SJCRH30 (cell line): ENCODE measurements at places on chromosomes 13 and 19. TPM values are rescaled to one million over a fixed set of nuclear protein-coding genes. Genes with fewer than 3 reads are reported as not detected.

Gene C1QTNF9
- 0.05 TPM in 1 of 2 replicates, not detected in the other for total RNA-seq

Gene ZNF793
- 1.9 and 2.3 TPM in 2 replicates for total RNA-seq

Gene GCDH
- 29.7 and 33.6 TPM in 2 replicates for total RNA-seq

Gene NMRK2
- total RNA-seq = 0.79 and 1.1 TPM in 2 replicates

Gene CEBPA
- total RNA-seq = 5.8 and 5.9 TPM in 2 replicates

Gene CNN1
- total RNA-seq = 1.4 TPM in 2 replicates

Gene ZNF85
- 33.8 and 35.4 TPM in 2 replicates for total RNA-seq

Gene EXOSC5
- 59.9 and 68.6 TPM in 2 replicates for total RNA-seq

- no peak for DNase-seq
- peaks cover 18% of the 10 kb centered on the region for H3K4me1 ChIP-seq
- H3K27me3 ChIP-seq = no peaks in the 10 kb centered on the region; the same call in 1 of the 2 replicates
- no peak overlapping the region for H3K4me3 ChIP-seq
- no peak overlapping the region for H3K27ac ChIP-seq
- H3K36me3 ChIP-seq = no peaks in the 10 kb centered on the region
Measured at GRCh38 chr19:30071871-30072270, 129.8 kb downstream of the URI1 start.

GRCh38 chr13:95749545-95749944, 72.6 kb downstream of the DNAJC3 start:
- no peaks in the 10 kb centered on the region for H3K4me1 ChIP-seq
- no peak overlapping the region for H3K4me3 ChIP-seq
- no peak for DNase-seq
- no peak overlapping the region for H3K27ac ChIP-seq
- no peaks in the 10 kb centered on the region for H3K27me3 ChIP-seq
- no peaks in the 10 kb centered on the region; the same call in 1 of the 2 replicates for H3K36me3 ChIP-seq

DNA sequence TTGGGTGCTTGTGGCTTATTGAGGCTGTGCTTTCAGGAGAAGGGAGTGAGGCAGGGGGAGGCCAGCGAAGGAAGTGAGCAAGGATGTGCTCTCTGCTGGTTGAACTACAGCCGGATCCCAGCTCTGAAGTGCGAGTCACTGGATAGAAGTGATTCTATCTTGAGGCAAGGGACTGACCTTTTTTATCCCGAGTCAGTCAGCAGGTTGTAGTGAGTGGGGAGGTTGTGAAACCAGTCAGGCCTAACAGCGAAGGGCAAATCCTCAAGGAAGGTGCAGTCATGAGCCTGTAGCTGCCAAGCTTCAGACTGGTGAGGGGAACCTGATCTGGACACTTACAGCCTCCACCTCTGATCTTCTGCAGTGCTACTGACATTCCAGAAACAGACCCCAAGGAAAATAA, 18.6 kb downstream of the SCEL start:
- H3K36me3 ChIP-seq = no peaks in the 10 kb centered on the region
- no peak overlapping the region for H3K4me3 ChIP-seq
- H3K27me3 ChIP-seq = no peaks in the 10 kb centered on the region
- H3K27ac ChIP-seq = no peak overlapping the region

- H3K36me3 ChIP-seq = peaks cover 16% of the 10 kb centered on the region
- DNase-seq = peak; percentile 98
- peak overlapping the region; percentile 92 for H3K27ac ChIP-seq
- peaks cover 17% of the 10 kb centered on the region for H3K4me1 ChIP-seq
- no peaks in the 10 kb centered on the region for H3K27me3 ChIP-seq
Measured at GRCh38 chr19:56839652-56840450, 675 bp downstream of the PEG3 start.

GRCh38 chr13:106867249-106867648, 299.3 kb upstream of the ARGLU1 start:
- no peak overlapping the region for H3K4me3 ChIP-seq
- H3K27me3 ChIP-seq = no peaks in the 10 kb centered on the region
- no peaks in the 10 kb centered on the region for H3K36me3 ChIP-seq
- no peak for DNase-seq

DNA sequence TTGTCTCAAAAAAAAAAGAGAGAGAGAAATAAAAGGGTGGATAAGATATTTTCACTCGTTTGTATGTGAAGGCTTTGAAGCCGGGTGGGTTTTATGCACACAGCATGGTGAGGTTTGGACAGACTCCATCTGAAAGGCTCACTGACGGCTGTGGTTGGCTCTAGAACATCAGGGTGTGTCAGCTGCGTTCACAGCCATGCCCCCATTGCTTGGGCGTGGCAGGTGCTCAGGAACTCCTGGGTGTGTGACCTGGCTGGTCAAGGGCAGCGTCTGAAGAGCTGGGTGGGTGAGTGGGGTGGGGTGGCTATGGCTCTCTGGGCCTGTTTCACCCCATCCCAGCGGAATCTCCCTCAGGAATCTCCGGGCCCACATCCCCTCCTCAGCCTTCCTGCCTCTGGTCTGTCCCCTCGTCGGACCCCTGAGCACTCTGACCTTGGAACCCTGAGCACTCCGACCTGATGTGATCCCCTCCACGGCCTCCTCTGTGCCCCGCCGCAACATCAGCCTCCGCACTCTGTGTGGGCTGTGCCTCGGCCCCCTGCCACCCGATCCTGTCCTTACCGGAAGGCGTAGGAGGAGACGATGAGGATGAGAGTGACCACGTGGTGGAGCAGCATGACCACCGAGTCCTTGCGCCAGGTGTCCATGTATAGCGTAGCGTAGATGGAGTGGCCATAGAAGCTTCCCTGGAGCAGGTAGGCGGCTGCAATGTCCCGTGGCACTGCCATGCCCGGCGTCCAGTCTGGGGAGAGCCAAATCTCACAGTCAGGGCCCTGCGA, 12.2 kb downstream of the CERS1 start:
- H3K4me3 ChIP-seq = no peak overlapping the region
- H3K36me3 ChIP-seq = no peaks in the 10 kb centered on the region
- H3K27ac ChIP-seq = no peak overlapping the region
- H3K4me1 ChIP-seq = no peaks in the 10 kb centered on the region

- no peak overlapping the region for H3K27ac ChIP-seq
- H3K27me3 ChIP-seq = peaks cover 5% of the 10 kb centered on the region; the same call in 1 of the 2 replicates
- H3K4me3 ChIP-seq = no peak overlapping the region
- DNase-seq = no peak
- no peaks in the 10 kb centered on the region for H3K4me1 ChIP-seq
Measured at GRCh38 chr19:45960595-45961235, 12.9 kb downstream of the NOVA2 start.

- no peaks in the 10 kb centered on the region for H3K36me3 ChIP-seq
- no peaks in the 10 kb centered on the region for H3K4me1 ChIP-seq
- no peak overlapping the region for H3K27ac ChIP-seq
- H3K4me3 ChIP-seq = no peak overlapping the region
- peak; percentile 29 for DNase-seq
Measured at GRCh38 chr19:35404879-35405622, 34.2 kb downstream of the GPR42 start.

GRCh38 chr19:44752816-44753625, 4.5 kb downstream of the BCL3 start:
- peaks cover 7% of the 10 kb centered on the region; the same call in 1 of the 2 replicates for H3K36me3 ChIP-seq
- DNase-seq = peak; percentile 98
- peak overlapping the region; percentile 57 for H3K4me3 ChIP-seq
- H3K4me1 ChIP-seq = peaks cover 20% of the 10 kb centered on the region
- H3K27ac ChIP-seq = peak overlapping the region; percentile 83; the same call in 1 of the 2 replicates

DNA sequence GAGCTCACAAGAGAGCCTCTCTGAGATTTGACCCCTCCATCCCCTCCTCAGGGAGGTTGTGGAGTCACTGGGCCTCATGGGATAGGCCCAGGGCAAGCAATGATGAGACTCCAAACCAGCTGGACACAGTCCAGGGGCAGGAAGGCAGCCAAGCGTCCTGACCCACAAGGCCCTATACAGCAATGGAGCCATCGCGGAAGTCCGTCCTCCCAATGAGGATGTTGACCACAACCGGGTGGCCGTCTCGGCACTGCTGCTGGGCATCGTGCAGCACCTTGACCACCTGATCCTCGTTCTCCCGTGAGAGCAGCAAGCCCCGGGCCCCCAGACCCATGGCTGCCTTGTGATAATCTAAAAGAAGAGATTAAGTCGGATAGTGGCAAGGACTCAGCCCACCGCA, 7.9 kb downstream of the SYDE1 start:
- H3K4me1 ChIP-seq = no peaks in the 10 kb centered on the region
- H3K27me3 ChIP-seq = no peaks in the 10 kb centered on the region
- H3K27ac ChIP-seq = no peak overlapping the region
- H3K4me3 ChIP-seq = no peak overlapping the region
- H3K36me3 ChIP-seq = peaks cover 93% of the 10 kb centered on the region

DNA sequence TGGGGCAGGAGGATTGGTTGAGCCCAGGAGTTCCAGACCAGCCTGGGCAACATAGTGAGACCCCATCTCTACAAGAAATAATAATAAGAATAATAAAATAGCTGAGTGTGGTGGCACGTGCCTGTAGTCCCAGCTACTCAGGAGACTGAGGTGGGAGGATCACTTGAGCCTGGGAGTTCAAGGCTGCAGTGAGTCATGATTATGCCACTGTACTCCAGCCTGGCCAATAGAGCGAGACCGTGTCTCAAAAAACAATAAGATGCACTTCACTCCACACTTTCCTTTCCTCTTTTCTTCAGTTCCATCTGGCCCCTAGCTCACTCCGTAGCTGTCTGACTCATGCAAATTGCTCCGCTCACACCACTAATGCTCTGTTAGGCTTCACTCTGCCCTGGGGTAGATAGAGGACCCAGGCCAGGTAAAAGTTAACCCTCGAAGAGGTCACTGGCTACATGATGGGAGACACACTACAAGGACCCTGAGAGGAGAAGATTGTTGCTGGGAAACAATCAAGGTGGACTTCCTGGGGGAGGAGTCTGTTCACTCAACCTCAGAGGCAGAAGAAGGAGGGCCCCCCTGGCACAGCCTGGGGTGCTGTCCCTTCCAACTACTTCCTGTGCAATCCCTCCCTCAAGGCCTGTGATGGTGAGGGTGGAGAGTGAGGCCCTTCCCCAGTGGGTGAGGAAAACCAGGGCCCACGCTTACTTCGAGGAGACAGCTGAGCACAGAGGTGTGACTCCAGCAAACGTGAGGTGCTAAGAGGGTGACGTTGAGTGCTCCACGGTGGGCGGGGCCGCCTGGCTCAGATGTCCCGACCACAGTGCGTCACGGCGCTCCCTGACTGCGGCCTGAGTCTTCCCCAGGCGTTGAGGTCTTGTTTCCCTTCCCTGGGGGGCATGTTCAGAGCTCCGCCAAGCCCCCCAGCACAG, 8.8 kb upstream of the TNFSF9 start:
- H3K27ac ChIP-seq = no peak overlapping the region
- no peaks in the 10 kb centered on the region for H3K4me1 ChIP-seq

DNA sequence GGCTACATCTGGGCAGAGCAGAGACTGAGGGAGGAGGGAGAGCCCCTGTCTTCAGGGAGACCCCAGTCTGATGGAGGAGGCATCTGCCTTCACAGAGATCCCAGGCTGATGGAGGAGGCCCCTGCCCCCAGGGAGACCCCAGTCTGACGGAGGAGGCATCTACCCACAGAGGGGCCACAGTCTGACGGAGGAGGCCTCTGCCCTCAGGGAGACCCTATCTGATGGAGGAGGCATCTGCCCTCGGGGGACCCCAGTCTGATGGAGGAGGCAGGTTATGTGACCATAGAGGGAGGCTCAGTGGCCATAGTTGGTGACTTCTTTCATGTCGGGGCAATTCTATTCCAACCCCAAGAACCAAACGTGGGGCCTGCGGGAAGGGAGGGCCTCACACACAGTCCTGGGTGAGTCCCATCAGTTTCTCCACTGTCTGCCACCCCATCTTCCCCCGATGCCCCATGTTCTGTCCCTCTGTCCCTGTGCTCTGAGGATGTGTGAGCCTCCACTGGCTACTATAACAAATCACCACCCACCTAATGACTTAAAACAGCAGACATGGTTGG, 14.3 kb downstream of the MISP start:
- H3K27ac ChIP-seq = no peak overlapping the region
- no peaks in the 10 kb centered on the region for H3K4me1 ChIP-seq
- no peak overlapping the region for H3K4me3 ChIP-seq
- no peak for DNase-seq
- H3K27me3 ChIP-seq = no peaks in the 10 kb centered on the region
